NCI-H187 (cell line): ENCODE measurements at places on chromosomes 5 and 9.

GRCh38 chr5:137367951-137368350 is 131.2 kb downstream of the SPOCK1 start:
- DNase-seq = no peak

DNA sequence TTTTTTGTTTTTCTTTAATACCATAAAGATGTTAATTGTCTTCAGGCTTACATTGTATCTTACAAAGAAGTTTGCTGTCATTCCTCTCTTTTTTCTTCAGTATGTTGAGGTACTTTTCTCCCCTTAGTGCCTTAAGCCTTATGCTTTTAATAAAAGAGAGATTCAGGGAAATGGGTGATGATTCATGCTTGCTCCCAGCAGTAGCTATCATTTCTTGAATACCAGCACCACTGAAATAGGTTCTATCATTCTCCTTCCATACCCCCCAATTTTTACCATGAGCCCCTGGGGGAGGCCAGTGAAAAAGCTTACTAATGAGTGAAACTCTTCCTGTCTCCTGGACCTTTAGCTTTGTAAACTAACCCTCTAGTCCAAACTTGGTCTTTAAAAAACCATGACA is 165.0 kb downstream of the FBXL7 start:
- DNase-seq = no peak

DNA sequence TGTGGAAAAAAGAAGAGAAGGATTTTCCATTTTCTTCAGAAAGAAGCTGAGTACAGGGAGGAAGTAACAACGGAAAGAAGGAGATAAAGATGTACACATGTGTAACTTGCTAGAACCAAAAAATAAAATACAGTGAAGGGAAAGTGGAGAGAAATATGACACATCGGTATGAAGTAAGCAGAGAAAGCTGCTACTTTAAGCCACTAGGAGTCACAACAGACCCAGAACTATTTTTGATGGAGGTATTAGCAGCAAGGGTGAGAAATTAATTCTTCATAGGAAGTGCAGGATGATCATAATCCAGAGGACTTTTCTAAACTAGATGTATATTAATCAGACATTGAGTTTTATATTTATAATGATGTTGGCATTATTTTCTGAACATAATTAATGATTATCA is 88.5 kb downstream of the FAM174A start:
- DNase-seq = no peak

- no peak for DNase-seq
These were observed 271.8 kb downstream of the SMARCA2 start for GRCh38 chr9:2286825-2287455.

- no peak for DNase-seq
These were observed 128.7 kb upstream of the PITX1 start for GRCh38 chr5:135162661-135163265.

DNA sequence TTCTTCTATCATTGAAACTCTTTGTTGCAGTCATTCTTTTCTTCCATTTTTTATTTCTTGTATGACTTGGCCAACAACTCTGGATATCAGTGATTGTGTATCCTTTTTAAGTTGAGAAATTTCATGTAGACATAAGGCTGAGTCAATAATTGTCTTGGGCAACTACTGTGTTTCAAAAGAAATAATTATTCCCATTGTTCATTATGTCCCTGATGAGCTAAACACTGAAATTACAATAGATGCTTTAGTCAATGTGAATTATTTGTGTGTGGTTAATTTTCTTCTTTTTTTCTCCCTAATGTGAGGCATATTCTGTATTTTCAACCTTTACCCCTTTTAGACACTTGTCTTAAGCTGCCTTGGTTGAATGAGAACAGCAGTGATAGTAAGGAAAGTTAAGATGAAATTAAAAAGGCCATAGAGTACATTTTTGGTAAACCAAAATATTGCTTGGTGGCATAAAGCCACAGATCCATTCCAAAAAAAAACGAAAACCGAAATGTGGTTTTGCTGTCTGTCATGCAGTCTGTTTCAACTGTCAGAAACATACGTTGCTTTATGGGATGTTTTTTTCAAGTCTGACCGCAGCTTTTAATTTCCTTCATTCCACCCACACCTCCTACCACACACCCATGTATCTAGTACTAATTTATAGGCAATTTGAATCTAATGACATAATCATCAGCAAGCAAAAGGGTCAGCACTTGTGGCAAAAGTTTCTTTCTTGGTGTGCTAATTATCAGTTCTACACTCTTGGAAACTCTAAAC is 21.1 kb downstream of the TLE4 start:
- DNase-seq = no peak

DNA sequence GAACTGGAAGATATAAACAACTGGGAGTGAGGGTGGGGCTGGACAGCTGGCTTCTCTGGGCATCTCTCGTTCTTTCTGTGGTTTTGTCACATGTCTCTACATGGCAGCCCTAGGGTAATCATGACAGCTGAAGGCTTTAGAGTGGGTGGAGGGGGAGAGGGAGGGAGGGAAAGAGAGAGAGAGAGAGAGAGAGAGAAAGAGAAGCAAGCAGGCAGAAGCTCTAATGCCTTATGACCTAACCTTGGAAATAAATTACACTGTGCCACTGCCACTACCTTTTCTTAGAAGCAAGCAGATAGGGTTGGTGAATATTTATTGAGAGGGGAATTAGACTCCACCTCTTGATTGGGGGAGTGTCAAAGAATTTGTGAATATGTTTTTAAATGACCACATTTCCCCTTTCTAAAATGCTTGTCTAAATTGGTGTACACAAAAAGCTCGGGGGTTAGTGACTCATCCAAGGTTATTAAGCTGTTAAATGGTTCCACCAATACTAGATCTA is 2.6 kb upstream of the DAPK1 start:
- no peak for DNase-seq

DNA sequence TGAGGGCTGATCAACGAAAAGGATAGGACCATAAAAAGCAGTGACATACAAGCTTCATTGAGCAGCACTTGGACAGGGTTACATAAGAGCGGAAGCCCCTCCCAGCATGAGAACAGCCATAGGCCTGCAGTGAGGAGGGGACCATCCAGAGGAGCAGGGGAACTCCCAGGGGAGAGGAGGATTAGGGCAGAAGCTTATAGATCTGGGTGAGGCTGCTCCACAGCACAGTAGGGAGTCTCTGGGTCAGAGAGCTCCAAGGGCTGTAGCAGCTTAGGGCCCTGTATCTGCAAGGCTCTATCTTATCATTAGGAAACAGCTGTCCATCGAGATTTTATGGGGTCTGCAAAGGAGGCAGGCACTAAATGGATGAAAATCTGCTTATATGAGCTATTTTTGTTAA is 186.6 kb downstream of the DOCK8 start:
- DNase-seq = no peak

DNA sequence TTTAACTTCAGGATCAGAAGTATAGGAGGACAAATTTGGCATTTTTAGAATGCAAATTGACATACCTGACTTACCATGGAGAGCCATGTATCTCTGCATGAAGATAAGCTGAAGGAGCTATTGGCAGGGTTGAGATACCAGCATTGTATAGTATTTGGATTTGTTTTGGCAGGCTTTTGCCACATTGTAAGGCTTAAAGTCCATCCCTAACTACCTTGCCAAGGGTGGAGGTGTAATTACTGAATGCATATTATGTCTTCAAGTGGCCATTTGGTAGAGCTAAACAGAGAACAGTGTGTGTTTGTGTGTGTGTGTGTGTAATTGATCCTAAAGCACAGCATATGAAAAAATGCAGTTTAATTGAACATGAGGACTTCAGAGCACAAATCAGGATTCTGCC is 324.7 kb downstream of the FAM170A start:
- no peak for DNase-seq

- DNase-seq = no peak
These were observed 131.2 kb upstream of the PLCXD3 start for GRCh38 chr5:41641621-41642020.

DNA sequence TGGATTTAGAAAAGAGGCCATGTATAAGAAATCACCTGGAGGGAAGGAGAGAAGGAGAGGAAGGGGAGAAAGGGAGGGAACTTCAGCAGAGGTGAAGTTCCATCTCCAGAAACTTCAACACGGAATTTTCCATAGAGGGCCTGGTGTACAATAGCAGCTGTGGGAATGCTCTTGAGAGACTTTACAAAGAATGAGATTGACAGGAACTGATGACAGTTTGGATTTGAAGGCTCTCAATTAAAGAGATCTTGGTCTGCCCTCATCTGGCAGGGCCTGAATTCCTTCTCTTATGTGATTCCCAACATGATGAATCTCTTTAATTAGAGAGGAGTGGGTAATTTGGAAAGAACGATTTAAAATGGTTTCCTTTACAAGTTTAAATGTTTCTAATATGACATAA is 143.5 kb downstream of the MLLT3 start:
- no peak for DNase-seq

DNA sequence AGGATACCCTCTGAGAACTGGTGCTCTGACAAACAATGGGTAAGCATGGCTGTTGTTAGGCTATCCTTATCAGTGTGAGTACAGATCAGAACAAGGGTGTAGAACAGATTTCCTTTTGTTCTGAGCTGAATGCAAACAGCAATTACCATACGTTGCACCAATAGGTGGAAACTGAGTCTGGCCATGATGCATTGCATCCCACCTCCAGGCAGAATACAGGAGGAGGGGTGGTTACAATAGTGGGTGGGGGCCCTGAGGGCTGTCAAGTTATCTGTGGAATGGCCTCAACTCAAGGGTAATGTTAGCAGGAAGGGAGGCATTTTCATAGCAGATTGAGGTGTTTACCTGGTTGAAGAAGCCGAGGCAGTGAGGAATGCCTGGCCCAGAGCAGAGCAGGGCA is 54.3 kb upstream of the GLRX start:
- DNase-seq = no peak

DNA sequence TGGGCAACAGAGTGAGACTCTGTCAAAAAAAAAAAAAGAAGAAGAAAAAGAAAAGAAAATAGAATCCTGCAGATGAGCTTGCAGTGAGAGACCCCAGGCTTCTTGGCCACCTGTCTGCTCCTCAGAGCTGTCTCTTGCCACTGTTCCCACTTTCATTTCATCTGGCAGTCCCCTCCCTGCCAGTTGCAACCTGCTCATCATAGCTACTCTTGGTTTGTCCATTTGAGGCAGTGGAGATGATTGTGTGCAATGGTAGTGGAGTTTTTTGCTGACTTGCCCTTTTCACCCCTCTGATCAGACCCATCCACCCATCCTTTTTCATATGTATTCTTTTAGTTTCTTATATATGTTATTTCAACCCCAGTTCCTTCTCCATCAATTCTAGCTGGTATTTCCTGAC is 28.7 kb downstream of the ANKRD33B start:
- DNase-seq = no peak

DNA sequence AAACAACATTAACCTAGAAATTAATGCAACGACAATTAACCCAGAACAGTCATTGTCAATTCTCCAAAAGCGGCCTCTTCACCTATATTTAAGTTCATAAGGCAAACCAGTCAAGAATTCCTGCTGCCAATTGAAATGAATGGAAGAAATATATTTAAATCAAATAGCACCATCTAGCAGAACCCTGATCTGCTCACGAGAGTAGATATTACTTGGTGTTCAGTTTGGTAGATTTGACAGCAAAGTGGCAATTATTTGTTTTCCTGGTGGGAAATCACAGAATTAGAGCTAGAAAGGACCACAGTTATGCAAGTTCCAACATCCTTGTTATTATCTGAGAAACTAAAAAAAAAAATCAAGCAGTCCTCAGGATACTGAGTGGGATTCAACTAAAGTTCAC is 2.3 kb downstream of the SSBP2 start:
- DNase-seq = no peak

- DNase-seq = no peak
These were observed 73.3 kb downstream of the FGF18 start for GRCh38 chr5:171492781-171493180.

- peak; percentile 6 for DNase-seq
These were observed 18.7 kb upstream of the RHOBTB3 start for GRCh38 chr5:95712347-95712958.

- no peak for DNase-seq
These were observed 237.7 kb upstream of the MEF2C start for GRCh38 chr5:89120719-89121118.

DNA sequence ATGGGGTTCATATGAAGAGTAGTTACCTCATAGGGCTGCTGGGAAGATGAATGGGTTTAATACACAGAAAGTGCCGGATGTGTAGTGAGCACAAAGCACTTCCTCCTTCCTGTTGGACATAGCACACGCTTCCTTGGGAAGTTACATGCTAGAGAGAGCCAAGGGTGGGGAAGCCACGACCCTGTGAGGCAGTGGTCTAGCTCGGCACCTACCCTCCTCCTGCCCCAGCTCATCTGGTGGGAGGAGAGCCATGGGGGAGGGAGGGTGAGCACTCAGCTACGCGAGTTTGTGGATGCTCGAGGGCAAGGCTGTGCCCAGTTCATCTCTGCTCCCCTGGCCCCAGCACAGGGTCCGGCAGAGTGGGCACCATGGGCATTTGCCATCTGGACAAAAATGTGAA is 43.6 kb upstream of the NEK6 start:
- DNase-seq = no peak

DNA sequence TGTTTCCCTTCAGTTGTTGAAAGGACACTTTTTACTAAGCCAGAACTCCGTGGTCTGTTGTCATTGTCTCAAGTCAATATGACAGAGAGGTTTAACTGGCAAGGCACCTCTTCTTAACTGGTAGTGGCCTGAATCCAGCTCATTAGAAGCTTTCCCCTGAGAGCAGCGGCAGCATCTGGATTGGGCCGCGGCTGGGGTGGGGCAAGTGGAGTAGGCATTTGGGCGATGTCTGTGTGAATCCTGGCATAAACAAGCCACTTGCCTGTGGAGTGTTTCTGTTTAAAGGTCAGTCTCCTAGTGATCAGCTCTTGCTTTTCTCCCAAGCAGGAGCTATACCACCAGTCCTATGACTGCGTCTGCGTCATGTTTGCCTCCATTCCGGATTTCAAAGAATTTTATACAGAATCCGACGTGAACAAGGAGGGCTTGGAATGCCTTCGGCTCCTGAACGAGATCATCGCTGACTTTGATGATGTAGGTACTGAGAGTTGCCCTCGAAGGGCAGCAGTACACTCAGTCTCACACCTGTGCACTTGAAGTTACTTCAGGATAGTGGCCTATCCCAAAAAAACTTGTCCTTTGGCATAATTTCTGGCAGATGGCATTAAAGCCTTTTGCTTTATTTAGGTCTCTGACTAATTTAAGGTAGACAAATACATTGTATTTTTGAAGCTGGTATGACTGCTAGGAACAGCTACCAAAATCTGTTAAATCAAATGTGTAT is 48.9 kb downstream of the CFAP90 start:
- DNase-seq = peak; percentile 83

DNA sequence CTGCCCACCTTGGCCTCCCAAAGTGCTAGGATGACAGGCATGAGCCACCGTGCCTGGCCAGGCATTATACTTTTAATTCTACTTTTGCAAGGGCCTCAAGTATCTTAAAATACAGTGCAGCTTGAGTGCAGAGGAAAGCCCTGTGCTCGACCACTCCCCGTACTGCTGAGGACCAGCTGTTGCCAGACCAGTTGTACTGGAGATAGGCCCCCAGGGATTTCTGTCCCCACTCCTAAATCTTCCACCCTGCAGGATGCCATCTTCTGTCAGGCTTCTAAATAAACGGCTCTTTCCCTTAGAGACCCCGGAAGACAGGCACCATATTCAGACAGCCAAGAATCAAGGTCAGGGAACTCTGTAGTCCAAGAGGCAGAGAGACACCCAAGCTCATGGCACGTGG is 16.6 kb upstream of the PSMD5 start:
- DNase-seq = no peak
